ENCODE measurements at places on chromosomes 11 and 22.

DNA sequence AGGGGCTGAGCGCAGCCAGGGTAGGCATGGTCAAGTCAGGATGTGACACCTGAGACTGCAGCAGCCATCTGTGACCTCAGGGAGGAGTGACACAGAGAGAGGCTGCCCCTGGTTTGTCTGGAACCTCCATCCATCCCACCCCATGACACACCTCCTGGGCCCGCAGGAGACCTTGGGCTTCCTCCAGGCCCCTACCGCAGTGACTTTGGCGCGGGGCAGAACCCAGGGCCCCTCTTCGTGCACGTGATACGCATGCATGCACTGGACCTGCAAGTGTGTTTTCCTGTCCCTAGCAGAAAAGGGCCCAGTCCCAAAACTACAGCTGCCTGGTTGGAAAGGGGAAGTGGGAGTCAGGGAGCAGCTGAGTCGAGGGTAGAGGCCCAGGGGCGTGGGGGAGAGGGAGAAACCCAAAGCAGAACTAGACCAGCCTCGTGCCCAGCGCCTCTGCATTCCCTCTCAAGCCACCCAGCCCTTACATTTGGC lies 7.9 kb upstream of the CYTH4 start:
- DNase-seq = no peak

DNA sequence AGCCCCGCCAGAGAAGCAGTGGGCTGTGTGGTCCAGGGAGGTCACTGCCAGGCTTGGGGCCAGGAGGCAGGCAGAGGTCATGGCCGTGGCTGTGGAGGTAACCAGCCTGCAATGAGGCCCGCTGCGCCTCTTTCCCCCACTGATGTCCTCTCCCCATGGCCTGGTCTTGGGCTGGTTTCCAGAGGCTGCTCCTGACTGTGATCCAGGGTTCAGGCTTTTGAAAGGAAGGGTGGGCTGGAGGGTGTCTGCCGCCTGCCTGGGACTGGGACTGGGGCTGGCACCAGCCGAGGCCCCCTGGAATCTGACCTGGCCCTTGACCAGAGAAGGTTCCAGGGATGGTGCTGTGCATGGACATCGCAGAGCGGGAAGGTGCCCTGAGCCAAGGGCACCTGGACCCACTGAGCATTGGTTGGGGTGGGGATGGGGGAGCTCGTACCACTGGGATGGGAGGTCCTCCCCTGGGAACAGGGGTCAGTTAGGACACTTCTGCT lies 59.6 kb upstream of the THY1 start:
- DNase-seq = no peak

GRCh38 chr11:117217141-117218084 lies 14.5 kb downstream of the PCSK7 start:
- DNase-seq = no peak

- DNase-seq = peak; percentile 97
These were observed 54.4 kb downstream of the TRAF6 start for GRCh38 chr11:36455658-36456111.

GRCh38 chr22:33213383-33214075 lies 155.3 kb upstream of the SYN3 start:
- no peak for DNase-seq

DNA sequence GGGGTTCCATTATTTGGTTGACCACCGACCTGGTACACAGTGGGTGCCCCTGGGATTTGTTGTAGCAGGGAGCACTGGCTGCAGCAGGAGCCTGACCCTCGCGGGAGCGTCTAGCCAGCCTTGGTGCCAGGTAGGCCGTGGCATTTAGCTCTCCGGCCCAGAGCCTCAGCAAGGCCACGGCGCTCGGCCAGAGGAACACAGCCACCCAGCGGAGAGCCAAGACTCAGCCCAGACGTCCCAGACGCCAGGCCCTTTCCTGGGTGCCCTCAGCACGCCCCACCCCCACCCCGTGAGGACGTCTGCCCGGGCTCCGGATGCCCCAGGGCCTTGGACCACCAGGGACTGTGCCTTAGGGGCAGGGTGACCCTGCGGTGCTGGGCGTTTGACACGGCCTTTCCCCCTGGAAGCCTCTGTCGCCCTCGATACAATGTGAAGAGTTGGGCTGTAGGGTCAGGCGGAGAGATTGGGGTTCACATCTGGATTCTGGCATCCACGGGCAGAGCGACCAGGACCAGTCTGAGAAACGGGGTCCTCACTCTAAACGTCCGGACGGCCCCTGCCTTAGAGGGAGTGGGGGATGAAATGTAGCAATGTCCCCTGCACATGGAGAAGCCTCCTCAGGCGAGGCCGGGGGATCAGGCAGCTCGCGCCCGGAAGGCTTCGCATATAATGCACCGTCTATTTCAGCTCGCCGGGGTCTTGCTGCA lies 99.2 kb upstream of the FGF3 start:
- no peak for DNase-seq

GRCh38 chr22:21984793-21985192 lies 2.2 kb upstream of the TOP3B start:
- peak; percentile 35 for DNase-seq

GRCh38 chr11:1879342-1879940 lies 12.3 kb downstream of the PRR33 start:
- DNase-seq = no peak

- no peak for DNase-seq
These were observed 10.4 kb upstream of the WNT11 start for GRCh38 chr11:76216536-76217325.

- peak; percentile 53 for DNase-seq
These were observed 19.2 kb upstream of the RRAS2 start for GRCh38 chr11:14378171-14378570.

GRCh38 chr11:61587951-61588727 lies 7.3 kb upstream of the SYT7 start:
- no peak for DNase-seq

- no peak for DNase-seq
These were observed 68.0 kb downstream of the RTL6 start for GRCh38 chr22:44429941-44430587.

- peak; percentile 52 for DNase-seq
These were observed 33.8 kb downstream of the ZNF202 start for GRCh38 chr11:123707606-123708205.

- DNase-seq = no peak
These were observed 2.4 kb upstream of the FSHB start for GRCh38 chr11:30228323-30228884.

DNA sequence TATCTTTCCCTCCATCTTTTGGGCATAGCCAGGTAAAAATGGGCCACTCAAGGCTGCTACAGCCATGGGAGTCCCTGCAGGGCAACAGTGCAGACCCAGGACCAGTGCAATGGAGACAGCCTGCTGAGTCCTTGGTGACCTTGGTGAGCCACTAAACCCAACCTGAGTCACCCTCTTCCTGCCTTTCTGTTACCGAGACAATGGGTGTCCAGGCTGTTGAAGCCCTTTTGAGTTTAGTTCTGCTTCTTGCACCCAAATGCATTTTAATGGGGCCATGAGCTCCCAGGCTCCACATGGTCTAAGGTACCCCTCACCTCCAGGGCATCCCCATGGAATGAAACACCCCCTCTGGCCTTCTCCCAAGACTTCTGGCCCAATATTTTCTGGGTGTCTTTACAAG lies 874 bp upstream of the PLAAT4 start:
- DNase-seq = no peak

DNA sequence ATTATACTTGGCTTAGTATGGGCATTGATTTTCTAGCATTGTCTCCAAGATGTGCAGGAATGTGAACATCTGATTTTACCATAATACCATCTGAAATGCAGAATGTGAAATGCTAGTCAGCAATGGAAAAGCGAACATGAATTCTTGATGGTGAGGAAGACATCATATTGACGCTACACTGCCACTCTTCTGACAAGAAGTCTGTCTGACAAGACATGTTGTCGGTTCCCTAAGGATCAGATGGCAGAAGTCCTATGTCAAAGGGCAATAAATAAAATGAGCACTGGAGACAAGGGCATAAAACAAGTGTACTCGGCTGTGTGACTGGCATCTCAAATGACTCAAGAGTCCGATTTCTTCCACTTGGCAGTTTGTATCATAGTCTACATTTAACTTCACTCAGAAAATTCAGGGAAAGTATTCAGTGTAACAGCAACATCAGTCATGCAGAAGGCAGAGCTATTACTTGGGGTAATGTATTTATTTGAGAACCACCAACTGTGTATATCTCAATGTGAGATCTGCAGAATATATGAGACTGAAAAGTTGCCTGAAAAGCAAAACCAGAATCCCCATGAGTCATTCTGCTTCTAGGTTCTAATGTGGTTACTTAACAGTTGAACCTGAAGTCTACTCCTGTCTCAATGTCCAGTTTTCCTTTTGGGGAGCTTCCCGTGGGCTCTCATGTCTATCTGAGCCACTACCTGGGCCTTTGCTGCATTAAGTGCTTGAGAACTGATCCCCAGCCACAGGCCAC lies 51.5 kb downstream of the SLC17A6 start:
- peak; percentile 2 for DNase-seq

GRCh38 chr22:27445881-27446280 lies 355.7 kb downstream of the MN1 start:
- DNase-seq = no peak

DNA sequence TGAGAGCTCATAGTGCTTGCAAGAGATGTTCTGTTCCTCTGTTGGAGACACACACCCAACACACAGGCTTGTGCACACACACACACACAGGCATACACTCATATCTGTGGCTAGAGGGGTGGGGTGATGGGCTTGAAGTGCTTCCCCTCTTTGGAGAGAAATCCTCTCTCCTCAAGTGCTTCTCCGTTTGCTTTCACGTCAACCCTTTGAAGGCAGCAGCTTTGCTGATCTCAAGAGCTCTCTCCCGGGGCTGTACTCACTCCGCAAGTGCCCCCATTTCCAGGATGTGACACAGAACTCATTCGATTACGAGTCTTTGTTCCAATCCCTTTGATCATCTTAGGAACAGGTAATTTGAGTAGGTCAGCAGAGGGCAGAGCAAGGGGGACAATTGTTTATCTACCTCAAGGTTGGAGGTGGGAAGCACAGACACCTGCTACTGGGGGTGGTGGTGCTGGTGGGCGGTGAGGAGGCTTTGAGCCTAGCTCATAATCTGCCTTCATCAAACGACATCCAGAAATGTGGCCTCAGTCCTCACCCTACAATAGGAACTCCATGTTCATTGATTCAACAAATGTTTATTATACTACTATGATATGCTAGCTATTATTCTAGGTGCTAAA lies 529.8 kb upstream of the CADM1 start:
- DNase-seq = no peak

DNA sequence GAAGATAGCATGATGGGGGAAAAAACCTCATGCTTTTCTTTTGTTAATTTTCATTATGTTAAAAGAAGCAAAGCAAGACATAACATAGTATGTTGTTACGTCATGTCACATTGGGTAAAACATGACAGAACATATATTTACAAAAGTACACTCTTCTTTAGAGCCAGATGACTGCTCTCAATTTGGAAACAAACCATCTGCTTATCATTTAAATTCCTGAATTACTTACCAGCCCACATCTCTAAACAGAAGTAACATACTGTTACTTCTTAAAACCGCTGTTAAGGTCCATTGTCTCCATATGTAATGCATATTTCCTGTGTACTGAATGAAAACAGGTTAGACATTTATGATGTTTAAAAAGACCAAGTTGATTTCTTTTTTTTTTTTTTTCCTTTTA lies 100.0 kb downstream of the TMEM135 start:
- no peak for DNase-seq

DNA sequence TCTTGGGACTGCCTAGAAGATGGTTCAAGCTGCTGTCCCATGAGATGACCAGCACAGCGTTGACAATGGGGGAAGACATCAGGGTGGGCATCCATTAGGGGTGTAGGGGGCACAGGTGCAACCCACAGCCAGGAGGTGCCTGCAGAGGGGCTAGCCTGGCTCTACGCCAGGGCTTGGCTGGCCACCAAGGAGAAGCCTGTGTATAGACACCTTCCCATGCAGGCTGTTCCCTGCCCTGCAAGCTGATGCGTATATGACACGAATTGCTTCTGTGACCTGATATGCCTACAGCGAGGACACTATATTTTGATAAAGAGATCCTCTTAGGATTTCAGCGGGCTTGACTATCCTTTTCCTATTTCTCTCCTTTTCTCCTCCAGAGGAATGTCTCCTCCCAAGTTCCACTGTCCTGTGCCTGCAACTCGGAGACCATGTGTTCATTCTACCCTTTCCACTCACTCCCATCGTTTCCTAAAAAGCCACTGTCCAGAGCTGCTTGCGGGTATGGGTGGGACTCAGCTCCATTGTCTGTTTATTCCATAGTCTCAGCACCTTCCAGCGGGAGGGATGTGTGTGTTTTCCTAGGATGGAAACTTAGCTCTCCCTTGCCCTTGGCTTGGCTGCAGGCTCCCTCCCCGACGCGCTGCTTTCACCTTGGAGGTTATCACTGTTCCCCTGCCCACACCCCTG lies 56.1 kb downstream of the ST14 start:
- DNase-seq = no peak

DNA sequence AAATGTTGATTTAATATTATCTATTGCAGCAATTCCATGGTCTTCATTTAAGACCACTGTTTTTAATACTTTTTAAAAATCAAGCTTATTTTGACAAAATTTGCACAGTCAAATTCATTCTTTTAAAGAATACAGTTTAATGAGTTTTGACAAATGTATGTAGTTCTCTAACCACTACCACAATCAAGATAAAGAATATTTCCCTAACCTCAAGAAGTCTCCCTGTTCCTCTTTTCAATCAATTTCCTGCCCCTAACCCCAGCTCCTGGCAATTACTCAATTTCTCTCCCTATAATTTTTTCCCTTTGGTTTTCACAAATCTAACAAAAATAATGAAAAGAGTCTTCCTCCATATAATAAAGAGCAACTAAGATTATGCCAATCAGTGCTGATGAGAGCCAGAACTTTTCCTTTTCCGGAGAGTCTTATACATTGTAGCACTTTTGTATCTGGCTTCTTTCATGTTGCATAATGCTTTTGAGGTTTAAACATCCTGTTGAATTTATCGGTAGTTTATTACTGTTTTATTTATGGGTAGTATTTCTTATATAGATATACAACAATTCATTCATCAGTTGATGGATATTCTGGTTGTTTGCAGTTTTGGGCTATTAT lies 231.7 kb downstream of the AASDHPPT start:
- no peak for DNase-seq

- DNase-seq = no peak
These were observed 5.1 kb upstream of the SAAL1 start for GRCh38 chr11:18111005-18111404.

GRCh38 chr11:12318791-12319438 lies 58.5 kb upstream of the PARVA start:
- no peak for DNase-seq

DNA sequence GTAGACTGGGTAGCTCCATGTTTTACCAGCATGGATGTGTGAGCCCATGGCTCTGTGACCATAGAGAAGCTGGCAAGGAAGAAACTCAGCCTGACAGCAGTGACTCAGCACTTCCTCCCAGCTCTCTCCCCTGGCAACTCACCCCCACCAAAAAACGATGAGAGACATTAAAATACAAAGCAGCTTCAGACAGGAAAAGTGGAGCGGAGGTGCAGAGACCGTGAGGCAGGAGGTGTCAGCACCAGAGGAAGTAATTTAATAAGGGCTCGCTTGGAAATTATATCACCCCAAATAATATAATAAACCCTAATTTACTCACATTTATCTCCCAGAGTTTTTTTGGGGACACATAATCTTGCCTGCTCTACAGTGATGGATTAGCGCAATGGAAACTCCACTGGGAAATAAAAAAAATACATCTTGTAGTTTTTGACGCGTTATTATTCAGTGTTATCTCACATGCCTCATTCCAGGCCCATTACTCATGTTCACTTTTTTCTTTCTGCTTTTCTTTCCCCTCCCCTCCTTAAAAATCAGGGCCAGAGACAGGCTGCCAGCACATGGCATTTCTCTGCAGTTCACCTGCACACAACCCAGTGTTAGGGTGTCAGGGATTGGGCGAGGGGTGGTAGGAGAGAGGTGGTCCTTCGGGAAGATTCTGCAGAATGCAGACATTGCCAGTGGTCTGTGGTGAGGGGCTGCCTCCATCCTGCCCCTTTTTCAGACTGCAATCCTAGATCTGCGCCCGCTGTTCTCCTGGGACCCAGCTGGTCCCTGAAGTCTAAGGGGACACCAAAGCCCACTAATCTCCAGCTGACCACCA lies 170.8 kb downstream of the BUD13 start:
- no peak for DNase-seq
